ENCODE measurements at places on chromosomes 16 and 17.

- DNase-seq: no peak
Measured at GRCh38 chr16:14306485-14307058, 235.5 kb downstream of the MRTFB start.

- no peak for DNase-seq
Measured at GRCh38 chr16:81830845-81831540, 51.9 kb downstream of the PLCG2 start.

DNA sequence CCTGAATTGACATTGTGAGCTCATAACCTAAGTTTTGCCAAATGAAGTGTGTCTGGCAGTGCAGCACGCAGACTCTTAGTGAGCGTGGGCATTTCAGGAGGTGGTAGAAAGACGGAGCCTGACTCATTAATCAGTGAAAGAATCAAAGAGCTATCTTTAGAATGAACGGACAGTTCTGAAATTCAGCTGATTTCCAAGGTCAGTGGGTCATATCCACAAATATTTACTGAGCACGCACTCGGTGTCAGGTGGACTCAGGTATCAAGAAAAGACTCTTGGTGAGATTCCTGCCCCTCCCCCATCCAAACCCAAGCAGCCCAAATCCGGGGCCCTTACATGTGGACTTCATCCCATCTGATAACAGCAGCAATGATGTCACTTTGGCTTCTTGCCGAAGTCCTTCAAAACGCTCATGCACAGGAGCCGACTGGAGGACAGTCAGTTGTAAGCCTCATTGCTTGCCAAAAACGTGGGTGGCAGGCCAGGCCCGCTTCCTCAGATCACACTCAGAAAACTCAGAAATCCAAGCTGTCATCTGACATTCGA is 185.8 kb downstream of the HS3ST3A1 start:
- no peak for DNase-seq

GRCh38 chr17:45837187-45837586 is 7.5 kb upstream of the SPPL2C start:
- no peak for DNase-seq

- DNase-seq: no peak
Measured at GRCh38 chr17:80468781-80469493, 7.5 kb downstream of the NPTX1 start.

DNA sequence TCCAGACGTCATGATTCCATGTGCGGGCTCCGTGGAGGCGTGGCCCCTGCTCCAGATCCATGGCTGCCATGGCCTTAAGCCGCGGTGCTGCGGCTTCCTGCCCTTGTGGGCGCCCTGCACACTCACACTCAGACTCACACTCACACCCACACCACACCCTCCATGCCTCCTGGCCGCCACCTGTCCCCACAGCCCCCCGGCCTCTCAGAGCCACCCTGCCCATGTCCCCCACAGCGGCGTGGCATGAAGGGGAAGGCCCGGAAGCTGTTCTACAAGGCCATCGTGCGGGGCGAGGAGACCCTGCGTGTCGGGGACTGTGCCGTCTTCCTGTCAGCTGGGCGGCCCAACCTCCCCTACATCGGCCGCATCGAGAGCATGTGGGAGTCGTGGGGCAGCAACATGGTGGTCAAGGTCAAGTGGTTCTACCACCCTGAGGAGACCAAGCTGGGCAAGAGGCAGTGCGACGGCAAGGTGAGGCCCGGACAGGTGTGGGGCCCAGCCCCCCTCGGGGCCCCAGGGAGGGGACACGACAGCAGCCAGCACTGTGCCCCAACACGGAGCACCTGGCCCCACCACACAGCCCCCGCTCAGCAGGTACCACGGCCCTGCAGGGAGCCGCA is 50.0 kb downstream of the ACTG1 start:
- DNase-seq: no peak

- DNase-seq: no peak
Measured at GRCh38 chr16:1793578-1794220, at the start of gene IGFALS. TSS of gene IGFALS (minus strand) at chr16:1793705. CDS start at chr16:1793652, 53 bp downstream.

DNA sequence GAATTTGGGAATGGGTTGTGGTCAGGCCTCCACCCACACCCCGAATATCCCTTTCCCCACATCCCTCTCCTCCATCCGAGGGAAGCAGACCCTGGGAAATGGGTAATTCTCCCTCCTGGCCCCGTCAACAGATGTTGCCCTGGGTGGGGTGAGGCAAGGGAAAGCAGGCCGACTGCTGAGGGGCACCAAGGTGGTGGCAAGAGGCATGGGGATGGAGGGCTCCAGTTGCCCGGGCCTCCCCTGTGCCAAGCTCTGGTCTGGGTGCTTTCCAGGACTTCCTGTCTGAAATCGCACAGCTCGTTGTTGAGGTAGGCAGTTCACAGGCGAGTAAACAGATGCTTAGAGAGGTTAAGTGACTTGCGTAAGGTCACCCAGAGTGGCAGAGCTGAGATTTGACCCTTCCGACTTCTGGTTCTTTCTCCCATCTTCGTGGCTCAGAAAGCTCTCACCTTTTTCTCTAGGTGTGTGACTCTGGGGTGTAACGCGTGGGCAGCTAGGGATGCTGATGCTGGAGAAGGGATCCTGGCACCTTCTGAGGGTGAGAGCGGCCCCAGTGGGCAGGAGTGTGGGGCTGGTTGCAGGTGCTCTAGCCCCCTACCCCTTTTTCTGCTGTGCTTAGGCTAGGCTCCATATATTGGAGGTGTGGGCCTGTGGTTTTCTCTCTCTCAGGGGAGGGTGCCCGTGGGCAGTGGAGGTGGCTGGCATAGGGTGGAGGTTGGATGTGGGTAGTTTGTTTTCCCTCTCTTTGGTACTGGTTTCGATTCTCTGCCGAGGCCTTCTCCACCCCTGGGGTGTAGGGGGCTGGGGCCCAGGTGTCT is 17.2 kb downstream of the RARA start:
- DNase-seq: no peak

DNA sequence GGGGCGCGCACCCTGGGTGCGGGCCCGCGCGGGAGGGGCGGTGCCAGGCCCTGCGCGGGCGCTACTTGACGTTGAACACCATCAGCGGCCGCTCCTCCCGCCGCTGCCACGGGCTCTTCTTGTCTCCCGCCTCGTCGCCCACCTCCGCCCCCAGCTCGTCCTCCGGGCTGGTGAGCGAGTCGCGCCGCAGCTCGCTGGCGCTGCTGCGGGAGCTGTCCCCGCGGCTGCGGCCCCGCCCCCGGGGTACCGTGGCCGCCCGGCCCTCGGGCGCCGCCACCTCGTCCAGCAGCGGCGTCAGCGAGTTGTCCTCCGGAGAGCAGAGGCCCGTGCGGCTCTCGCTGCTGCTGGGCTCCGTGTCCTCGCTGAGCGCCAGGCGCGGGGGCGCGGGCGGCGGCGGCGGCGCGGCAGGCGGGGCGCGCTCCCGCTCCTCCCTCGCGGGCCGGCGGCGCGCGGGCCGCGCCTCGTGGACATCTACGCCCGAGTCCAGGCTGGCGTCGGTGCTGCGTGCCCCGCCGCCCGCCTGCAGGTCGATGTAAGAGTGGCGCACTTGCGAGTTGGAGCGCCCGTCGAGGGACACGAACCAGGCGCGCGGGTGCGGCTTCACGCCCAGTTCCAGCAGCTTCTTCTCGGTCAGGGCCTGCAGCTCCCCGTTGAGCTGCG is 8.7 kb downstream of the GRN start:
- no peak for DNase-seq

GRCh38 chr16:53129281-53130158 is 74.7 kb downstream of the CHD9 start:
- no peak for DNase-seq

- no peak for DNase-seq
Measured at GRCh38 chr16:10245002-10245401, 62.8 kb upstream of the GRIN2A start.

- DNase-seq: no peak
Measured at GRCh38 chr16:59632276-59632855, 898.2 kb upstream of the GOT2 start.

DNA sequence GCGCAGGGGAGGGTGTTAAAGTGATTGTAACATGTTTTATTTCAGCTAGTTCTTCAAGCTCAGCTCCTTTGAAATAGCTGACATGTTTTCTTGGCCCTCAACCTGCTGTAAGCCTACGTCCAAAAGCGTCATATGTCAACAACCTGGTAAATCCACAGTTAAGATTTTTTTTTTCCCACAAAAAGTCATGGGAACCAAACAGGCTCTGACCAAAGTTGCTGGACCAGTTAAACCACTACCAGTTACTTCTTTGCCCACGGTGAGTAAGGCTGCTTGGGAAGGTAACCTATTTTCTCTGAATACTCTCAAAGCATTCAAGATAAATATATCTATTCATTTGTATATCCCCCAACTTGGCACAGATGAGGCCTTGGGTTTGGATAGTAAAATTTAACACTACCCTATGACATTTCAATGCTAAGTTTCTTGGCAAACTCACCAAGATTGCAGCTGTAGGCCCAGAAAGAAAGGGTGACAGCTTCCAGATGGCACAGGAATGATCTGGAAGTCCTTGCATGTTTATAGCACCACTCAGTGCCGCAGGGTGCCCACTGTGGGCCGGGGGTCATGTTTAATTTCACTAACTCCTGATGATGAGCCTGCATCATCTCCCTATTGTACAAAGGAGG is 166.2 kb downstream of the XYLT1 start:
- no peak for DNase-seq

- DNase-seq: no peak
Measured at GRCh38 chr17:15213381-15214087, 51.6 kb downstream of the PMP22 start.

- no peak for DNase-seq
Measured at GRCh38 chr17:7235693-7236665, 1.7 kb upstream of the DVL2 start.

DNA sequence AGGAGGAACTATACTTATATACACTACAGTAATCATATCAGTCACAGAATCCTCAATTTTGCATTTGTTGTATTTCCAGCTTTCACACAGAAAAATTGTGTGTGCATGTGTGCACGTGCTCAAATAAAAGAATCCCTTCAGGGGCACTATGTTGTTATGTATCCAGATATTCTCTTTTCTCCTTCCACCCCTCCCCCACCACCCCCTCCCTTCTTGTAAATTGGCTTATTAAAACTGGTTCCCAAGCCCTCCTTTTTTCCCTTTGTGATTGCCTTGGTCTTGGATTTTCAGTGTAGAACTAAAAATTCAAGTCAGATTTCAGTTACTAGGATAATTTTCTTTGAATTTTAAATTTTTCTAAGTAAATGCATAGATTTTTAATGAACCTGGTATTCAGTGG is 86.3 kb downstream of the WNT3 start:
- no peak for DNase-seq

GRCh38 chr16:83095941-83096692 is 469.3 kb downstream of the CDH13 start:
- DNase-seq: no peak

- DNase-seq: no peak
Measured at GRCh38 chr17:20982589-20983358, 60.0 kb downstream of the USP22 start.

GRCh38 chr17:35607239-35607847 is 20.2 kb downstream of the AP2B1 start:
- no peak for DNase-seq
